Amniotic stem cell (primary cell): ENCODE measurements at places on chromosomes 3 and 15.

GRCh38 chr3:12395349-12396012, 88.8 kb upstream of the TSEN2 start:
- DNase-seq = no peak

- DNase-seq = no peak
Measured at GRCh38 chr3:173886-174285, 22.7 kb upstream of the CHL1 start.

- DNase-seq = no peak
Measured at GRCh38 chr3:10337323-10338163, 16.6 kb upstream of the SEC13 start.

DNA sequence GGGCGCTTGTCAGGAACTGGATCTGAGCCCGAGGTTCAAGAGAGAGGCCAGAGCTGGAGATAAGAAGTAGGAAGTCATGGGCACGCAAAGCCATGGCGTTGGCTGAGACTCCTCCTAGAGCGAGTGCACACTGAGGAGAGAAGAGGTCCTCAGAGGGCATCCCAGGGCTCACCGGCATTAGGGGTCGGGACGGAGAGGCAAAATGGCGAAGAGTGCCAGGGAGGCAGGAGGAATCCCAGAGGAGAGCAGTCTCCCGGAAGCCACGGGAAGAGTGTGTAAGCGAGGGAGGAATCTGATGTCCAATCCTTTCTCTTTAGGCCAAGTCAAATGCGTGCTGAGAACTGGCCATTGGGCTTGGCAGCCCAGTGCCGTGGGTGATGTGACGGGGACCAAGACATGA, 24.0 kb downstream of the EFCC1 start:
- no peak for DNase-seq

DNA sequence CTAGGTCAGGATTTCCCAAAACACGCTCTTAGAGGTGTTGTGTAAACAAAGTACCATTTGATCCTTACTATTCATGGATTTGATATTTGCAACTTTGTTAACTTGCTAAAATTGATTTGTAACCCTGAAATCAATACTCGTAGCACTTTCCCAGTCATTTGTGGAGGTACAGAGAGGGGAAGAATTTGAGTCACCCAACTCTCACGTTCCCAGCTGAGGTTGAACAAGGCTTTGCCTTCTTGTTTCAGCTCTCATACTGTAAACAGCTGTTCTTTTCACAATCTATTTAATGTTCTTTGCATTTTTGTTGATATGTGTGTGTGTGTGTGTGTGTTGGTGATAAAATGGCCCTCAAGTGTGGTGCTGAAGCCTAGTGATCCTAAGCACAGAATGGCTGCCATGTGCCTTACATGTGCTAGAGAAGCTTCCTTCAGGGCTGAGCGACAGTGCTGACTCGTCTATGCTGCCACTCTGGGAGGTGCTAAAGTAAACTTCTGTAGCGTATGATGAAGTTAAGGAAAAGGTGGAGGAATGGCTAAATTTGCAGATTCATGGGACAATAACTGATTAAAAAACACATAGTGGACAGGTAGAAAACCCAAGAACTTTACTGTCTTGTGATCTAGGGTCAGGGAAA, 173.2 kb downstream of the APBA2 start:
- no peak for DNase-seq

- DNase-seq = no peak
Measured at GRCh38 chr3:191253089-191253799, 54.2 kb downstream of the OSTN start.

DNA sequence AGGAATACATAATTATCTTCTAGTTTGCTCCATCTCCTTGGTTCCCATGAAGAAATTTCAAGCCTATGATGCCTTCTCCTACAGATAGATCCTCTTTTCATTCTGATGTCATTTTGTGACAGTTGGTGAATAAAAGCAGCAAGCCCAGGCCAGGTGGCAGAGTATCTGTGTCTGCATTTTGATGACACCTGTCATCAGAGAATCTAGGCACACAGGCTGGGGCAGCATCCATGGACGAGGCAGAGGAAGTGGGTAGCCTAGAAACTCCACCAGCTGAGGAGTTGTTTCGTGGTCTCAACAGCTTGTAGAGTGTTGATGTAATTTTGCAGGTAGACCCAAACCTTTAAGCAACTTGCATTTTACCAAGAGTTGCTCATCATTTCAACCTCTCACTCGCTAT, 269.8 kb downstream of the FEZF2 start:
- DNase-seq = no peak

DNA sequence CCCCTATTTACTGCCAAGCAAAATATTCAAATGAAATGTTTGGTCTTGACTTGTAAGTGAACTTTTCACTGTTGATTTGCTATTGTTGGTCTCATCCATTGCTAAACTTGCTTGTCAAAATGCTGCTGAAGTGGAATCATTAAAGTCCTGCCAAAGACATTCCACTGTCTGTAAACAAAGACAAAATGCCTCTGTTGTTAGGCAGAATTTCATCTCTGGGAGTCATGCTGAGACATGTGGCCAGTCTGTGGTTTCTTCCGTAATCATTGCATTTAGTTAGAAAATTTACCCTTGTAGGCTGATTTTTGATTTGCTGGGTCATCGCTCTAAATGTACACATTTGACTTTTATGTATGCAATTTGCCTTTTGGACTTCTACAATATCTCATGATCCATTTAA, 577.7 kb downstream of the MECOM start:
- DNase-seq = peak; percentile 81

GRCh38 chr3:123700791-123701722, 116.2 kb upstream of the HACD2 start:
- no peak for DNase-seq

DNA sequence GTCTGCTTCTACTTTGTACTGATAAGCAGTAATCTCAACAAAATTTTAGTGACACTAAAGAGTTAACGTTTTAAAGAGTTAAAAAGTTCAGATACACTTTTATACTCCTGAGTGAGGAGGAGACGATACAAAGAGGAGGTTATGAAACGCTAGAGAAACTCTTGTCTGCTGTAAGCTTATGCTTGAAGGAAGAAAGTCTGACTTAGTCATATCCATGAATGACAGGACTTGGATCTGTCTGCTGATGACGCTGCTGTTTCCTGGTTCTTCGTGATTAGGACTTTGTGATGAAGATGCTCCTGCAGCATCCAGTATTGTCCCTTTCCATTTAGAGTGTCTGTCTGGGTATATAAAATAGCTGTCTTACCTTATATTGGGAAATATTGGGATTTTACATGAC, 15.8 kb downstream of the TCF12 start:
- DNase-seq = no peak

DNA sequence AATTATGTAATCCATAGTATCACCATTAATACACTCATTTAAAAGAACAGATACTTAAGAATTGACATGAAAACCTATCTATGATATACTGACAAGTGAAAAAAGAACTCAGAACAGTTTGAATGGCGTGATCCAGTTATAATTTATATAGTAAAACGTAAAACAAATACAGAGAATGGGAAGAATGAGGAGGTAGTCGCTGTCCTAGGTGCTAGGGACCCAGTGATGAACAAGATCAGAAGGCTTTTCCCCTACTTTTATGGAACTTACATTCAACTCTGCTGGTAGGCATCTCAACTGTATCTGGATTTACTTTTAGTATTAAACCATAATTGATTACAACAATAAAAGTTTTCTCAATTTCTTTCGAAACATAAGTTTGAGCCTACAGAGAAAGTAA, 31.8 kb downstream of the GSK3B start:
- DNase-seq = no peak

DNA sequence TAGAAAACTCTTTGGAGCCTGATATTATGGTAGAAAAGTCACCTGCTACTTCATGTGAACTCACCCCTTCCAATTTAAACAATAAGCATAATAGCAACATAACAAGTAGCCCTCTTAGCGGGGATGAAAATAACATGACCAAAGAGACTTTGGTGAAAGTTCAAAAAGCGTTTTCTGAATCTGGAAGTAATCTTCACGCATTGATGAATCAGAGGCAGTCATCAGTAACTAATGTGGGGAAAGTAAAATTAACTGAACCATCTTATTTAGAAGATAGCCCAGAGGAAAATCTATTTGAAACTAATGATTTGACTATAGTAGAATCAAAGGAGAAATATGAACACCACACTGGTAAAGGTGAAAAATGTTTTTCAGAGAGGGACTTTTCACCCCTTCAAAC, 5.1 kb upstream of the SCG5 start:
- no peak for DNase-seq

GRCh38 chr15:68589783-68590710, 11.3 kb downstream of the CORO2B start:
- no peak for DNase-seq

- DNase-seq = no peak
Measured at GRCh38 chr15:61036136-61036535, 193.0 kb downstream of the RORA start.

DNA sequence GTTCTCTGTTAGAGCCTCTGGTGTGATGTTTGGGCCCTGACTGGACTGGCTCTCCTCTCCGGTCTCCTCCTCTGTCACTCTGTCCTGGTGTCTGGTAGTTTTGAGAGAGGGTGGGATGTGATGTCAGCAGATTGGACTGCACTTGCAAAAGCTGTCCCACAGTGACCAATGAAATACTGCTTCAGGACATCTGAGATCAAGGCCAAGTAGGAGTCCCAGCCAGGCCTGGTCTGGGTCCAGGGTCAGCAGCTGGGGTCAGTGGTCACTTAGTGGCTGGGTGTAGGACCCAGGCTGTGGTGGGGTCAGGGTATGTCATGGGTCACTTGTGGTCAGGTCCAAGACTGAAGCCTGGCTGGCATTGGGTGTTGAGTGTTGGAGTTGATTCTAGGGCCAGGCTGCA, 20.9 kb downstream of the ALDH1L1 start:
- no peak for DNase-seq

DNA sequence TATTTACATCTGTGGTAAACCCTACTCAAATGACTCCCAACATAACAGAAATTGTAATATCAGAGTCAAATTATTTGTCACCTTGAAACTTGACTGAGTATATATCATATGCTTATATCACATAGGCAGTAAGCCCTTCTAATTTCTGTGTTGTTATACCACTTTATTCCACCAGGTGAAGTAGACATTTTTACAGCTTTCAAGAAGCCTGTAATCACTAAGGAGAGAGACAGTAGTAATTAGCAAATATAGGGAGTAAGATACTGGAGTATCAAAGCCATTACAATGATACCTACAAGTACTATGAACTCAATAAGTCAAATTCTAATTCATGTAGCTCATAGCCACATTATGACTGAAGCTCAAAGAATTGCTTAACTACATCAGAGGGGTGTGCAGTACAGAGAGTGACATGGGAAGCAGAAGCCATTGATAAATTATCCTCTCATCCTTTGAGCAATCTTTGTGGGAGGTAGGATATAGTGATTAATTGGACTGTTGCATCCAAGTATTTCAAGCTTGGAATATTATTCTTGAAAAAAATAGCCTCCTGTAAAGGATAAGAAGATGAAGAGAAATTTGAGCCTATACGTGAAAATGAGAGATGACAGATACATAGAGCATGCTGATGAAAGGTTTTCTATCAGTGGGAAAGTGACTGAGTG, 1005.9 kb downstream of the ZPLD1 start:
- no peak for DNase-seq

DNA sequence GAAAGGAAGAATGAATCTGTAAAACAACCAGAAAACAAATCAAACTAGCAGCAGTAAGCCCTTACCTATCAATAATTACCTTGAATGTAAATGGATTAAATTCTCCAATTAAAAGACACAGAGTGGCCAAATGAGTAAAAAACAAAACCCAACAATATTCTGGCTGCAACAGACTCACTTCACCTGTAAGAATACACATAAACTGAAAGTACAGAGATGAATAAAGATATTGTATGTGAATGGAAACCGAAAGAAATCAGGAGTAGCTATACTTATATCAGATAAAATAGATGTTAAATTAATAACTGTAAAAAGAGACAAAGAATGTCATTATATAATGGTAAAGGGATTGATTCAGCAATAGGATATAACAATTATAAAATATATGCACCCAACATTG, 514.5 kb upstream of the DPPA4 start:
- no peak for DNase-seq

- DNase-seq = peak; percentile 51
Measured at GRCh38 chr3:129596194-129597086, 10.0 kb downstream of the PLXND1 start.

DNA sequence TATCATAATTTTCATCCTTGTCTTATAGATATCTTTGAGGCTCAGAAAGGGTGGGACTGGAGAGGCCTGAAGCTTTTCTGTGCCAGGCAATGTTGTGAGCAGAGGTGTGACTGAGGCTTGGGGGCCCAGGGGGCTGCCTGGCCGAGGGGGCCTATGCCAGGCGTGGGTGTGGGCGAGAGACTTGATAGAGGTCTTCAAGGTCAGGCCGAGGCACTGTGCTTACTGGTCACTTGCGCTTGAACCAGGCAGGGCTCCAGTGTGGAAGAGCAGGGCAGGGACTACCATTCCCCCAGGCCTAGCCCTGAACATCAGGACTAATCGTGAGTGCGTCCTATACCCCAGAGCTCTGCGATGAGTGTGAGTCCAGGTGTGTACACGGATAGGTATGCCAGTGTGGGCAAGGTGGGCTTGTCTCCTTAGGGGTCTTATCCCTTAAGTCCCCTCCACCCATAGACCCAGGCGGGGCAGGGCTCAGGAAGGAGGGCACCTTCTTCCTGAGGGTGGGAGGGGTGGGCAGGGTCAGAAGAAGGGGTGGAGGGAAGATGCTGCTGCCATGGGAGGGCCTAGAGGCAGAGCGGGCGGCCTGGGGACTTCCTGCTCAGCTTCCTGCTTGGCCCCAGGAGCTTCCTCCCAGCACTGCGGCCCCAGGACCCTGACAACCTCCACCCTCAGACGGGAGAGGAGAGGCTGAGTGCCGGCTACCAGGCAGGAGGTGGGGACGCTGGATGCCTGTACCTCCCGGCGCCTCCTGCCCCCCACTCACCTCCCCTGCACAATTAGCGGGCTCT, 84.7 kb downstream of the LINGO1 start:
- DNase-seq = no peak

DNA sequence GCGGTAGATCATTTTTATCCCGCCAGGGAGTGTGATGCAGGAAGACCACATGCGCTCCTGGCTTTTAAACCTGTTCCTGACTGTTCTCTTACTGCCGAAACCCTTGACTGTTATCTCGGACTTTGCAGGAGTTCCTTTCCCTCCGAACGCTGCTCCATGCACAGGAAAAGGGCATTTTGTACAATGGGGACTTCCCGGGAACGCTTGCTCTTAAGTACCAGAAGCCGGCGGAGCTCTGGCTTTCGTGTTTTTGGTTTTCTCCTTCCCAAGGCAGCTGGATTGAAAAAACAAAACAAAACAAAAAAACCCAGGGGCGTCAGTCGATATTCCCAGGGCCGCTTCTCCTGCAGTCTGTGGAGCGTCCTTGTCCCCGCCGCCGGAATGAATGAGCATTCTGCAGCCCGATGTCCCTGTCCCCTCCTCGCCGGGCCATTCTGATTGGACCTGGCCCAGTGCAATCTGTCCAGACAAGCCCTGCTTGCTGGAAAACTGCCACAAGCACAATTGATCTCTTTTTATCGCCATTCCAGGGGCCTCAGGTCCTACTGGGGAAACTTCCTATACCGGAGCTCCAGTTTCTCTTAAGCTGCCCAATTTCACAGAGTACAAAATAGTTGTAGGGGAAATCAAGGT, 44.8 kb downstream of the SLC6A1 start:
- DNase-seq = no peak

DNA sequence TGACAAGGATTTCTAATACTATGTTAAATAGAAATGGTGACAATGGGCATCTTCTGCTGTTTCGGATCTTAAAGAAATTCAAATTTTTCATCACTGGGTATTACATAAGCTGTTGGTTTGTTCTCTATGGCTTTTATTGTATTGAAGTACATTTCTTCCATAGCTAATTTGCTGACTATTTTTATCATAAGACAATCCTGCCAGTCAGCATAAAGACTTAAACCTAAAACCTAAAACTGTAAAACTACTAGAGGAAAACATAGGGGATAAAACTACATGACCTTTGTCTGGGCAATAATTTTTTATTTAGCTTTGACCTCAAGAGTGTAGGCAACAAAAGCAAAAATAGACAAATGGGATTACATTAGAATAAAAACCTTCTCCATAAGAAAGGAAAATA, 1017.4 kb downstream of the SI start:
- DNase-seq = no peak
